ENCODE measurements at places on chromosomes 3 and 15. TPM values are rescaled to one million over a fixed set of nuclear protein-coding genes. Genes with fewer than 3 reads are reported as not detected.

Gene EPM2AIP1
- 7.3 TPM for total RNA-seq

Gene PIERCE2
- total RNA-seq = 2.8 TPM

Gene RBPMS2
- total RNA-seq = 33.7 TPM

Gene STRC
- not detected for total RNA-seq

Gene IQCF5
- total RNA-seq = not detected

Gene CIDEC
- not detected for total RNA-seq

Gene GOLGA8O
- total RNA-seq = 0.69 TPM

Gene VPS18
- 46.7 TPM for total RNA-seq

Gene LMLN
- 21.8 TPM for total RNA-seq

Gene TM4SF18
- 54.5 TPM for total RNA-seq

Gene TNIK
- 1.9 TPM for total RNA-seq

Gene POLR2H
- total RNA-seq = 156 TPM

Gene TRIM42
- not detected for total RNA-seq
